ENCODE measurements at places on chromosomes 3 and 15. TPM values are rescaled to one million over a fixed set of nuclear protein-coding genes. Genes with fewer than 3 reads are reported as not detected.
A peak's percentile ranks its signal among the peaks of the same experiment; 100 is the strongest.

AQR gene
- 36.3 TPM for total RNA-seq

GOLGA6L7 gene
- total RNA-seq = not detected

- DNase-seq = no peak
- no peaks in the 10 kb centered on the region for H3K4me1 ChIP-seq
- H3K36me3 ChIP-seq = no peaks in the 10 kb centered on the region
- H3K27ac ChIP-seq = no peak overlapping the region
- peaks cover 27% of the 10 kb centered on the region for H3K27me3 ChIP-seq
Measured at GRCh38 chr15:75718328-75718727, 5.7 kb upstream of the CSPG4 start.

DNA sequence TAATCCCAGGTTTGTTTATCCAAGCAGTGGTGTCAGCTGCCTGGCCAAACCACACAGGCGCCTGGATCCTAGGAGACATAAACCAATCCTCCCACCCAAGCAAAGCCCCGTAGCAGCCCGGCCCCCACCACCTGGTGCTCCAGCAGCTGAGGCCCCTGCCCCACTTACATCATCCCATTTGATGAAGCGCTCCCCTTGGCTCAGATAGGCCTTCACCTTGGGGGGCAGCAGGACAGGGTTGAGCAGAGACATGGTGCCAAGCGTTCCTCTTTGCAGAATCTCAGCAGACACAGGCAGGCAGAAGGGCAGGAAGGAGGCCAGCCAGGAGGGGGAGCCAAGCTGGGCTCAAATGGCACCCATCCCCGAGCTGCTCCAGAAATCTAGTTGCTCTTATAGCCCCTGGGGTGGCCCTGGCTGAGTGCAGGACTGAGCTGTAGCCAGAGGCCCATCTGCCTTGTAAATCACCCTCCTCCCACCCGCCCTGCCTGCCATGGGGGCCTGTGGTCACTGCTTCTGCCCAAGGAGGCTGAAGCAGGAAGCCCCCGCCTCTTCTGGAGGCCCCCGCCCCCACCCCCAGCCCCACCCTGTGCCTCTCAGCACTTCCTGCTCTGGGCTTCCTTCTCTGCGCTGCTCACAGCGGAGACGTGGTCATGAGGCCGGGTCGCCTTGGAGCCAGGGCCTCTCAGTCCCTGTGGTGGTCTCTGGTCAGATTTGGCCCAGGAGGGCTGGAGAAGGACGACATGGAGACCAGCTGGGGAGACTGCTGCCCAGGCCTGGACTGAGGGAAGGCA, at the start of gene PLCB2:
Gene PLCB2 (minus strand): TSS at position 515 of the 791 bp plus-strand sequence. CDS start 263 bp downstream, at position 252.
- H3K4me3 ChIP-seq = peak within 1 kb of the TSS; percentile 98
- peaks cover 7% of the 10 kb centered on the region for H3K4me1 ChIP-seq
- peak; percentile 74 for DNase-seq
- H3K27me3 ChIP-seq = no peaks in the 10 kb centered on the region
- peaks cover 19% of the 10 kb centered on the region for H3K36me3 ChIP-seq

CCR3 gene
- total RNA-seq = 0.33 TPM

- H3K4me1 ChIP-seq = no peaks in the 10 kb centered on the region
- H3K27me3 ChIP-seq = no peaks in the 10 kb centered on the region
- no peak overlapping the region for H3K27ac ChIP-seq
- H3K36me3 ChIP-seq = no peaks in the 10 kb centered on the region
- H3K4me3 ChIP-seq = no peak overlapping the region
Measured at GRCh38 chr15:79943820-79944219, 27.2 kb downstream of the BCL2A1 start.

DNA sequence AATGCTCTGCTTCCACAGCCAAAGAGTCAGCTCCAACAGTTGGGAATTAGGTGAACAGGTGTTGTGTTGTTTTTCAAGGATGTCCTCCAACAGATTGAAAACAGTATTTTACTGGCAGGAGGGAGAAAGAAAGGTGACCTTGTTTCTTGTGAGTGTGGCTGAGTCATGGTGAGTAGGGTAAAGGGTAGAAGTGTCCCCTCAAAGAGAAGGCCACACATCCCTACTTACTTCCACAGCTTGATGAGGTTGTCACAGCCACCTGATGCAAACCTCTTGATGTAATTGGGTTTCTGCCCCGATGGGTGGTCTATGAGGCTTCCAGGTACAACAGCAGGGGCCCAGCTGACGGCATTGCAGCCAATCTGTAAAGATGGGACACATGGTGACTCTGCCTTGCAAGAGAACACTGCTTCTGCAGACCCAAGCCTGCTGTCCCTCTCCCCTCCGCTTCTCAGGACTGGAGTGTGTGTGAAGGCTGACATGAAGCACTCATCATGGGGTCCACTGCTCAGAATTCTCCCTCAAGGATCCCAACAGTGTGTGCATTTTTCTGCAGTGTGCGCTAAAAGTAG, 12.7 kb upstream of the GHRL start:
- H3K27me3 ChIP-seq = no peaks in the 10 kb centered on the region
- peaks cover 4% of the 10 kb centered on the region for H3K36me3 ChIP-seq
- H3K4me3 ChIP-seq = no peak overlapping the region
- H3K4me1 ChIP-seq = no peaks in the 10 kb centered on the region
- no peak overlapping the region for H3K27ac ChIP-seq

MED12L gene
- 0.66 TPM for total RNA-seq

HCLS1 gene
- total RNA-seq = 329 TPM

C3orf22 gene
- not detected for total RNA-seq

- peaks cover 7% of the 10 kb centered on the region for H3K27me3 ChIP-seq
- no peak overlapping the region for H3K27ac ChIP-seq
- H3K4me1 ChIP-seq = peaks cover 4% of the 10 kb centered on the region
Measured at GRCh38 chr15:75153087-75153486, 48.6 kb upstream of the C15orf39 start.

RCN2 gene
- 20.5 TPM for total RNA-seq

FOXB1 gene
- total RNA-seq = not detected

DNA sequence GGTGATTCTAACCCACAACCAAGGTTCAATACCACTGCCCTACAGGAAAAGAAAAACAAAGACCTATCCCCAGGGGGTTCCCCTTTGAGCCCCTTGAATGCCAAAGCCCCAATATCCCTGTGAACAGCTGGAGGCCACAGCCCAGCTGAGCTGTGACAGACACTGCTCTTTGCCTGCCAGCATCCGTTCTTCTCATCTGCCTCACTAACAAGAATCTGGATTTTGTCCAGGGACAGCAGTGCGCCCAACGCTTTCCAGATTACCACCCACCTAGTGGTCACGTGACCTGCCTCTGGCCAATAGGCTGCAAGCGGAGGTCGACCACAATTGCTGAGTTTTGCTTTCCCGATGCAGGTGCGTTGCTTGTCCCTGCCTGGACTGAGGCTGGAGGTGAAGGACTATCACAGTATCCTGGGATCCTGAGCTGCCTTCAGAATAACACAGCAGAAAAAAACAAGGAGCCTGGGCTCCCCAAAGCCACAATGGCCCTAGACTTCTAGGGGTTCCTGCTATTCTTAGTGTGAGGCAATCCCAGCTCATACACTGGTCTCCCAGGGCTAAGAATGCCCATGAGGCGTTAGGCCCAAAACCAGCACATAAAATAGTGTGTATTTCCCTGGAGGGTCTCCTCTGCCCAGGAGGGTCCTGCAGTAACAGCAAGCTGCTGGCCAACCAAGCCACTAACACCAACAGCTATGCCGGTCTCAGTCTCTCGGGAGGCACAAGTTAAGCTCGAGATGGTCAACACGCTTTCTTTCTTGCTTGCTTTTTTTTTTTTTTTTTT, 13.8 kb downstream of the BDH1 start:
- H3K4me1 ChIP-seq = no peaks in the 10 kb centered on the region
- DNase-seq = no peak

Data from T-cell (primary cell).